ENCODE measurements at places on chromosomes 4 and X.

- no peak for DNase-seq
Measured at GRCh38 chr4:6747294-6748051, 31.5 kb downstream of the BLOC1S4 start.

GRCh38 chr4:83490876-83491450 lies 6.1 kb upstream of the ABRAXAS1 start:
- DNase-seq, result no peak

DNA sequence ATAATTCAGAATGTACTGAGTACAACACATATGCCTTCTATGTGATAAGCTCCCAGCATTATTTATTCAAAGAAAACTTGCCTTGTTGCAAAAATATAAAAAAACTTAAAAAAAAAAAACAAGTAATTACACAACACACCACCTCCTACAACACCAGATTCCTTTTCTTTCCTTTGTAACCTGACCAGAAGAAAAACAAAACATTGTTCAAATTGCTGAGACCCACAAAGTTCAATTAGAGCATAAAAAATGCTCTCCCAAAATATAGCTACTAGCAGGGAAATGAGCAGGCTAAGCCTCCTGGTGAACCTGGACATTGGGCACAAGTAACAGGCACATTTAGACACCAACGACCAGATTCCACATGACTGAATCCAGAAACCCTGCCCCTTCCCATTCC lies 38.3 kb downstream of the MECP2 start:
- no peak for DNase-seq

DNA sequence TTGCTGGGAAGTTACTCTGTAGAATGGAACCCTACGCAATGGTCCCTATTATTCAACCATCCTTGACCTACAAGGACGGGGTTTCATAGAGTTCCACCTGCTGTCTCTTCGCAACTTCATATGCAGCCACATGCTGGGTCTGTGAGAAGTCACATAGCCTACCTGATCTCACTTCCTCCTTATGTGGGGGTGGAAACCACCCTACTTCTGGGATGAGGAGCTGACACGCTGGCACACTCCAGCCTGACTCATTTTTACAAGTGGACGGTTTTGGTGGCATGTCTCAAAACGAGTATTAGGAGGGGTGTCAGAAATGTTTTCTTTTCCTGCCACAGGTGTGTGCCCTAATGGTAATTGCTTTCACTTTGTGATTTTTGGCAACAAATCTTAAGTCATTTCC lies 36.8 kb upstream of the ARSD start:
- DNase-seq, result no peak

GRCh38 chr4:20337261-20337664 lies 85.6 kb downstream of the SLIT2 start:
- no peak for DNase-seq

- DNase-seq, result no peak
Measured at GRCh38 chrX:114626323-114626722, 42.4 kb downstream of the HTR2C start.

DNA sequence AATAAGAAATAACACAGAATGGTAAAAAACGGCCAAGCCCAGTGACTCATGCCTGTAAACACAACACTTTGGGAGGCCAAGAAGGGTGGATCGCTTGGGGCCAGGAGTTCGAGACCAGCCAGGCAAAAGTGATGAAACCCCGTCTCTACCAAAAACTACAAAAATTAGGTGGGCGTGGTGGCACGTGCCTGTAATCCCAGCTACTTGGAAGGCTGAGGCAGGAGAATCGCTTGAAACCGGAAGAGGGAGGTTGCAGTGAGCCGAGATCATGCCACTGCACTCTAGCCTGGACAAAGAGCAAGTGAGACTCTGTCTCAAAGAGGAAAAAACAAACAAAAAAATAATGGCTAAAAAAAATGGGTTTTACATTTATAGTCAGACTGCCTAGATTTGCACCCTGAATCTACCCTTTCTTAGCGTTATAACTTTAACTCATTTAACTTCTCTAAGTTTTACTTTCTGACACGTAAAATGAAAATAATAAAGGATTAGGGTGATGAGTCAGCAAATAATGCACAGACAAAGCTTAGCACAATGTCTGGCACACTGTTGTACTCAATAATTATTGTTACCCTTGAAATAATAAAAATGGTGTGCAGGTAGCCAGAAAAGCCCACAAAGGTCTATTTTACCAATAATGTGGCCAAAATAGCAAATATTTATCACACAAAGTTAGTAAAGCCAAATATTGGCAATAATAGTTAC lies 55.0 kb downstream of the ATP11C start:
- no peak for DNase-seq

DNA sequence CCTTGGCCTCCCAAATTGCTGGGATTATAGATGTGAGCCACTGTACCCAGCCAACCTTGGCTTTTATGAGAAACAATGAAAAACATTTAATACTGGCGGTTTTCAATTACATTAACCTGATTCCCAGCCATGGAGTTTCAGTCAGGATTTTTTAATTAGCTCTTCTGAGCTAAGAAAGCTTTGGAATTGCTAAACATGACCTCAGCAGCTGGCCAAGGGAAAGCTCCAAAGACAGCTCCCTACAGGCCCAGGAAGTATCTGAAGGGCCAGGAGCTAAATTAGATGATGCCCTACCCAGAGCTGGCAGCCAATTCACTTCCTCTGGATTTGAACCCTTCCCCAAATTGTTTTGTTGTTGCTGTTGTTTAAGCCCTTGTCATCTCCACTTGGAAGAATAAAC lies 26.5 kb upstream of the FUNDC1 start:
- no peak for DNase-seq

GRCh38 chr4:40454816-40455215 lies 119.7 kb downstream of the CHRNA9 start:
- DNase-seq, result no peak

DNA sequence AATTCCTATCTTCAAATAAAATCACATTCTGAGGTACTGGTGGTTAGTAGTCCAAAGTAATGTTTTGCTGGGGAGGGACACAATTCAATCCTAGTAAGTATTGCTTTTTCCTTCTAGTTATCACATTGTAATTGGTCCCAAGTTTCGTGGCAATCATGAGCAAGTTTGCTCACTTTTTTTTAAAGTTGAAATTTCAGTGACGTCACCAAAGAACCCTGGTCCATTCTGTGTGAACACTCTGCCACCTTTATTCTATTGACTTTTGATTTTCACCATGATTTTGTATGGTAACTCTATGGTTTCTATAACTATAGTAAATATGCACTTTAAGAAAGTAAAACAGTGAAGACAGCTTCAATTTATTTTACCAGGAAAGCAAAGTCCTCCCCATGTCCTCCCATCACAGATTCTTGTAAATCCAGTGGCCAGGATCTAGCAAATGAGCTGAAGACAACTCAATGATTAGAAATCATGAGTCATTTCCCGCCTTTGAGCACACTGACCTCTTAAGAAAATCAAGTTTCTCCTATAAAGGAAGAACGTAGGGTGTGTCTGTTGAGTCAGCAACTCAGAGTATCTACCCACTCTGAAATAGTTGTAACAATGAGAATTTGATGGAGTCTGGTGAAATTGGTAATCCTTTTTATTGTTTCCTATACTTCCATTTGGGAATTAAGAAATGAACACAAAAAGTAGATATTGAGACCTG lies 1306.6 kb upstream of the PABPC4L start:
- DNase-seq, result no peak

GRCh38 chr4:48979914-48980579 lies 6.0 kb upstream of the CWH43 start:
- DNase-seq, result no peak

- DNase-seq, result no peak
Measured at GRCh38 chr4:20764366-20764992, 64.2 kb downstream of the PACRGL start.

DNA sequence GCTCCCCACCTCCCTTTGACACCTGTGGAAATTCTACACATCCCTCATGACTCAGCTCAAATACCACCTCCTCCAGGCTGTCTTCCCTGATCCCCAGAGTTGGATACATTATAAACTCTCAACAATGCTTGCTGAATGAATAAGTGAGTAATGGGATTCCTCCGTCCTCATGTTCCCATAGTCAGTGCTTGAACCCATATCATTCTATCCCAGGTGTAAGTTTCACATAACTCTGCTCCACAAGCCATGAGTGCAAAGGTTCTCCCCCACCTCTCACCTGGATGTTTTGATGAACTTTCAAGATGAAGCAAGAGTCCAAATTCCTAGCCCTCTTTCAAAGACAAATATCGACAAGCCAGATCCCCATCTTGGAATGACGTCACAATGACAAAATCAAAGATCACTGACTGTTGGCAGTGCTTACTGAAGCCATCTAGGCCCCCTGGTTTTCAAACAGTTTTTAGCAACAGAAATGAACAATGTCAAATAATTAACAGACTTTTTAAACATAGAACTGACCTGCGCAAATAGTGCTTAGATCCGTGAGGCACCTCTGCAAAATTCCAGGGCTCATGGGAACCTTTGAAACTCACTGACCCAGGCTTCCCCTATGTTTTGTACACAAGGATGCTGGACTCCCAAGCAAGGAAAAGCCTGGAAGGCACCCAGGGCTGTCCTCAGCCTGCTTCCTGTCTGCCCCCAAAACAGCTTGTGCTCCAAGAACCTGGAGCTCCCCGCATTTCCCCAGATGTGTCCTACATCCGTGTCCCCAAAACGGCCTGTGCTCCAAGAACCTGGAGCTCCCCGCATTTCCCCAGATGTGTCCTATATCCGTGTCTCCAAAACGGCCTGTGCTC lies 4.0 kb downstream of the SLC2A9 start:
- DNase-seq, result no peak

DNA sequence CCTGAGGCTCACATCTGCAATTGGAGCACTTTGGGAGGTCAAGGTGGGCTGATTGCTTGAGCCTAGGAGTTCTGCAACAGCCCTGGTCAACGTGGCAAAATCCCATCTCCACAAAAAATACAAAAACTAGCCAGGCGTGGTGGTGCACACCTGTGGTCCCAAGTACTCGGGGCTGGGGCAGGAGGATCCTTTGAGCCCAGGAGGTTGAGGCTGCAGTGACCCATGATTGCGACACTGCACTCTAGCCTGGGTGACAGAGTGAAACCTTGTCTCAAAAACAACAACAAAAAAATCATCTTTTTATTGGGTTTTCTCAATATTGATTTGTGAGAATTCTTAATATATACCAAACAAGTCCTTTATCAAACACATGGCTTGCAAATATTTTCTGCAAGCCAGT lies 64.9 kb downstream of the ANKRD17 start:
- no peak for DNase-seq

DNA sequence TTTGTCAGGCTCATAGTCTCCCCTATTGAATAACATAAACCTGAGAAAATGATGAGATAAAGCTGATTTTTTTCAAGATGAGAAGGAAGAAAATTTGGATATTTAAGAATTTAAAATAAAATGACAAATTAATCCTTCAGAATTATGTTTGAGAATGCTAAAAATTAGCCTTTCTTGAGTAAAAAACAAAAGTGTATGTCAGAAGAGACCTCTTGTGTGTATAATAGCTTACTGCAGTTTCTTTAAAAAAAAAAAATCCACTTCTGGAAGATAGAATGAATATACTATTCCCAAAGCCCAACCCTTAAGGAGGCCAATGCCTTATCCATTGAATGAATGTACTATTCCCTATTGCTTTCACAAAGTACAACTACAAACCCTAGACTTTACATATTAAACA lies 281.8 kb downstream of the RAPGEF2 start:
- no peak for DNase-seq

DNA sequence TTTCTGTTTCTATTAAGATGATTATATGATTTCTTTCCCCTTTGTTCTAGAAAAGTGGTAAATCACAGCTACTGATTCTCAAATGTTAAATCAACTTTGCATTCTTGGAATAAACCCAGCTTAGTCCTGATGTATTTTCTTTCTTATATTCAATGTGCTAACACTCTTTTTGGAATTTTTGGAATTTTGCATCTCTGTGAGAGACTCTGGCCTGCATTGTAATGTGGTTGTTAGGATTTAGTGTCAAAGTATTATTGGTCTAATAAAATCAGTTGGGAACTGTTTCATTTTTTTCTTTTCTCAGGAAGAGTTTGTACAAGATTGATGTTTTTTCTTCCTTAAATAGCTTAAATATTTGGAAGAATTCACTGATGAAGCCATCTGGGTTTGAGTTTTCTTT lies 109.6 kb downstream of the KIT start:
- DNase-seq, result no peak

DNA sequence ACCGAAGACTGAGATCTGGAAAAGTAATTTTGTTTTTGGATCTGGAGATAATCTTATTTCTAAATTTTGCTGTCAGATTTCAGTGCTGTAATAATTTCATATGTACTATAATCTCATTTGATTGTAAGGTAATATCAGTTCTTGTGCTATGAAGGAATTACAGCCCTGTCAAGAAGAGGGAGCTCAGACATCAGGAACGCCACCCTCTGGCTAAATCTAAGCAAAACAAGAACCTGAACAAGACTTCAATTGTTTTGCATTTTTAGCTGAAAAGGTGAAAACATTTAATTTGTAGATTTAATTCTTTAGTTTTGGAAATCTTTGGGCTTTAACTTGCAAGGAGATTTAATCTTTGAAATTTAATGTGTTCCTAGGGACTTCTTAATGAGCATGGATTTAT lies 525.4 kb upstream of the HS3ST1 start:
- no peak for DNase-seq

- DNase-seq, result no peak
Measured at GRCh38 chrX:150099316-150099715, 161.0 kb upstream of the EOLA2 start.

GRCh38 chrX:136768469-136769084 lies 12.2 kb downstream of the ARHGEF6 start:
- peak; percentile 53 for DNase-seq

- no peak for DNase-seq
Measured at GRCh38 chr4:186545436-186545835, 9.9 kb downstream of the MTNR1A start.

GRCh38 chrX:136303041-136303440 lies 2.3 kb downstream of the ADGRG4 start:
- no peak for DNase-seq

GRCh38 chr4:171928336-171928735 lies 115.1 kb downstream of the GALNTL6 start:
- no peak for DNase-seq

- DNase-seq, result no peak
Measured at GRCh38 chr4:11348449-11349088, 80.1 kb downstream of the HS3ST1 start.

- no peak for DNase-seq
Measured at GRCh38 chr4:2882341-2882740, 38.7 kb downstream of the ADD1 start.

GRCh38 chrX:136725441-136726104 lies 55.2 kb downstream of the ARHGEF6 start:
- DNase-seq, result no peak

GRCh38 chrX:68443155-68443868 lies 10.0 kb upstream of the OPHN1 start:
- peak; percentile 9 for DNase-seq
